ENCODE measurements at places on chromosomes 3 and 15. TPM values are rescaled to one million over a fixed set of nuclear protein-coding genes. Genes with fewer than 3 reads are reported as not detected.

The THPO gene
- not detected for total RNA-seq

The CDC25A gene
- total RNA-seq: 10.6 TPM

The IQCH gene
- total RNA-seq: 2.5 TPM

The UBA5 gene
- total RNA-seq: 38.6 TPM

The DUOX1 gene
- total RNA-seq: not detected

The CDHR4 gene
- not detected for total RNA-seq

The MASP1 gene
- total RNA-seq: 13.1 TPM

The SRGAP3 gene
- total RNA-seq: 1.4 TPM

The RUVBL1 gene
- 83.3 TPM for total RNA-seq

The HOMER2 gene
- 0.56 TPM for total RNA-seq

The WDR49 gene
- not detected for total RNA-seq

The DNAH1 gene
- 2.0 TPM for total RNA-seq

The DZIP1L gene
- 21.4 TPM for total RNA-seq

The GOLGA6L7 gene
- total RNA-seq: not detected

The ANKUB1 gene
- total RNA-seq: not detected

- no peak for DNase-seq
These were observed 98.2 kb downstream of the ANXA2 start for GRCh38 chr15:60299452-60300047.

GRCh38 chr3:12490547-12490946 is 6.3 kb downstream of the TSEN2 start:
- no peak for DNase-seq

DNA sequence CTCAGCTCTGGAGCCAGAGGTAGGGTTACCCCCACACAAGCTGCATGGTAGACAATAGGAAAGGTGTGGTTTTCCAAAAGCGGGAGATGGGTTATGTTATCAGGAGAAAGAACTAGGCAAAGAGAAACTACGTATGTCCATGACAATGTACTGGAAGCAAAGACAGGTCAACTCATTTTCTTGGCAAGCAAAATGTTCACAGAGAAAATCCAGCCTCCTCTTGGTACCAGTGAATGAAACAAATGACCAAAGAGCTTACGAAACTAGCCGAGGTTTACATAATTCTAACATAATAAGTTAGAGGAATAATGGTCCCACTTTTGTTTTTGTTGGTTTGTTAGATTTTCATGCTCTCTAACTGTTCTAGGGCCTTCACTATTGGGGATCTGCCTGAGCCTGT is 338.1 kb upstream of the TGFBR2 start:
- no peak for DNase-seq

DNA sequence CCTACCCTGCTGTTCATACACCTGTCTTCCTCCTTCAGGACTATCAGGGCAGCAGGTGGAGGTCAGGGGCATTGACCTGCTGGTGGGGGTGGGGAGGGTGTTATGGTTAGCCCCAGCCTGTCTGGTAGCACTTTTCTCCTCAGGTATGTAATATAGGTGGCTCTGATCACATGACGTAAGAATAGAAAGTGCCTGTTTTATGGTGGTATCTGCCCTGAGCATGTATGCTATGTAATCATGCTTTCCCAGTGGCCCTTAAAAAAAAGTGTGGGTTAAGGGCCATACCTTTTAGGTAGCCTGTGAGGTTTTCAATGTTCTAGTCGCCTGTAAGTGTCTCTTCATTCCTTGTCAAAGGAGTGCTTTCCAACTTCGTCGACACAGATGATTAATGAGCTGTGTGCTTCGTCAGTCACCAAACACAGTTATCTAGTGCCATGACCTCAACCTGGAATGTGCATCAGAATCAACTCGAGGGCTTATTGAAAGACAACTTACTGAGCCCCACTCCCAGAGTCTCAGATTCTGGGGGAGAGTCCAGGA is 86.3 kb downstream of the KLHL25 start:
- DNase-seq: no peak

GRCh38 chr3:124217542-124217941 is 225.6 kb upstream of the ROPN1 start:
- peak; percentile 79 for DNase-seq

GRCh38 chr3:135263331-135263730 is 468.3 kb downstream of the EPHB1 start:
- no peak for DNase-seq

- DNase-seq: peak; percentile 84
These were observed 64.5 kb downstream of the CGNL1 start for GRCh38 chr15:57440799-57441198.

DNA sequence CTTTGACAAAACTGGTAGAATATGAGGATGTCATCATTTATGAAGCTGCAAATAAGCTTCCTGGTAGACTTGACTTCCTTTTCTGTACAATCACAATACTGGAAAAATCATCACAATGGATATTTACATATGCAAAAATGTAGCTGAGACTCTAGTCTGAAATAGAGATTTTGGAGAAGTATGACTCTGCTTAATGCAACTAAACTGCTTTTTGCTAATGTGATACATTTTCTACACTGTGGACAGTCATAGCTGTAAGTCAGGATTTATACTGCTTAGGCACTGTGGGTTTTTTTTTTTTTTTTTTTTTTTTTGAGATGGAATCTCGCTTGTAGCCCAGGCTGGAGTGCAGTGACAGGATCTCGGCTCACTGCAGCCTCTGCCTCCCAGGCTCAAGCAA is 34.5 kb upstream of the ST3GAL6 start:
- DNase-seq: no peak

DNA sequence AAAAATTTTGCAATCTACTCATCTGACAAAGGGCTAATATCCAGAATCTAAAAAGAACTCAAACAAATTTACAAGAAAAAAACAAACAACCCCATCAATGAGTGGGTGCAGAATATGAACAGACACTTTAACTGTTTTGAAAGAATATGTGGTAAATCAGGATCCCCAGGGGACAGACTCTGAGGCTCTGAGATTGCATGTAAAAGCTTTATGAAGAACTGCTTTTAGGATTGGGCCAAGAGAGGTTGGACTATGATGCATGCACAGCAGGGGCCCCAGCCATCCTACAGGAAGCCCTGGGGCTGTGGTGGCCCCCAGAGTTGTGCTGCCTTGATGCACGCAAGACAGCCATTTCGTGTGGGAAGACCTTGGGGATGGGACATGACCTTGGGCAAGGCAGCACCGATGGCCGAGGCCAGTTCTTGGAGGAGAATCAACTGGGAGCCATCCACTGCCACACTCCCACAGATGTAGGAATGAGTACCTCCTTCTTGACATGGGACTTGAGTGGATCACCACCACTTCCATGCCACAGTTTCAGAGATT is 298.1 kb upstream of the THBS1 start:
- no peak for DNase-seq

DNA sequence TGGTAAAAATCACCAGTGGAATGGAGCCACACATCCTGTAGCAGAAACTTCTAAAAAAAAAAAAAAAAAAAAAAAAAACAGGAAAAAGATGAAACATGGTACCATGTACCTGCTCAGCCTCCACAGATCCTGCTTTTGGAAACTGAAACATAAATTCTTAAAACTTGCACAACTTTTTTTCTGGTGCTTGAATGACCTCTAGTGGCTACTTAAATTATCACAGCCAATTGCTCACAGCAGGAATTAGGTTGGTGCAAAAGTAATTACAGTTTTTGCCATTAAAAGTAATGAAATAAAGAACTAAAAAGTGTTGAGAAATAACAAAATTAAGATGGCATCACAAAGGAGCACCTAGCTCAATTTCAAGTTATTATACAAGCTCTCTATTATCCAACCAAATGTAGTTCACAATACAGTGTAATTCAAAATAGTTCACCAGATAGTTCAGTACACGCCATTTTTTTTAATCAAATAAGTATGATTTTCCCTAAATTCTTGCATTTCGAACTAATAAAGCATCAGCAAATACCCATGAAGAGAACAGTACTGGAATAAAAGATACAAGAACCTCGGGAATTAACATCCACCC is 80.6 kb downstream of the ULK4 start:
- DNase-seq: peak; percentile 48

DNA sequence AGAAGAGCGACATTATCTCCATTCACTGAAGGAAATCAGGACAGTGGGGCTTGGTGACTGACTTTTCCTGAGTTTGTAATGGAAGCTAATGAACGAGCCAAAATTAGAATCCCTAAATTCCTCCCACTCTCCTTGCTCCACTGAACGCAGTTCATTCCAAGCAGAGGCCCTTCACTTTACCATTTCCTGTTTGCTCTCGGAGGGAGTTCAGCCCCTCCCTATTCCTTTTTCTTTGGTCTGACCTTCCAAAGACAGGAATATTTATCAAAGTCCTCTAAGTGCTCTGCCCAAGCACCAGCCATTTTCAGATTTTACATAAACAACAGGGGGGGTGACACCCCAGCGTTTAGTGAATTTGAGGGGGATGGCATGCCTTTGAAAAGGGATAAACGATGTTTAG is 24.0 kb upstream of the PTPRG start:
- no peak for DNase-seq

- DNase-seq: no peak
These were observed 2.1 kb downstream of the CYP1A2 start for GRCh38 chr15:74750751-74751150.

- DNase-seq: no peak
These were observed 360.7 kb downstream of the PTPRG start for GRCh38 chr3:61922118-61922517.

DNA sequence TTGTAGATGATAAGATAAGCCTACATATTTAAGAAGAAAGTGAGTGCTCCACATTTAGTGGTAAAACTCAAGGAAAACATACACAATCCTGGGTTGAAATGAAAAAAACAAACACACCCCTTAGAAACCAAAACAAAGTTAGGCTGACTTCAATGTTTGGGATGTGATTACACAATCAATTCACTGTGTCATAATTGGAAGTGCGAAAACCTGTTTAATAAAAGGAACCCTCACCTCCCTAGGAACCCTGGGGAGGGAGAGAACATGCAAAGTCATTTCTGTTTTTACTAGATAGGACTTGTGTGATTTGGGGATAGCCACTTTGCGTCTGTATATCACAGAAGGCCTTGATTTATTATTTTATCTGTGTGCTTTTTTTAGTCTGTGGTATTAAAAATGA is 275.0 kb downstream of the NFKBIZ start:
- peak; percentile 36 for DNase-seq

GRCh38 chr3:49867871-49868321 is 1.8 kb downstream of the CAMKV start:
- DNase-seq: peak; percentile 44

GRCh38 chr3:189824629-189825312 is 193.6 kb downstream of the TP63 start:
- peak; percentile 91 for DNase-seq

GRCh38 chr3:152610622-152611021 is 224.3 kb upstream of the P2RY1 start:
- no peak for DNase-seq

GRCh38 chr3:182490596-182491491 is 302.5 kb upstream of the ATP11B start:
- DNase-seq: no peak

- no peak for DNase-seq
These were observed 369.0 kb downstream of the ULK4 start for GRCh38 chr3:41592753-41593510.

Measured in IMR-90 (cell line).